ENCODE measurements at places on chromosomes 4 and X.

GRCh38 chr4:120155287-120155686, 88.6 kb upstream of the MAD2L1 start:
- no peak for DNase-seq

- no peak for DNase-seq
These were observed 13.7 kb downstream of the DGKK start for GRCh38 chrX:50456712-50457484.

DNA sequence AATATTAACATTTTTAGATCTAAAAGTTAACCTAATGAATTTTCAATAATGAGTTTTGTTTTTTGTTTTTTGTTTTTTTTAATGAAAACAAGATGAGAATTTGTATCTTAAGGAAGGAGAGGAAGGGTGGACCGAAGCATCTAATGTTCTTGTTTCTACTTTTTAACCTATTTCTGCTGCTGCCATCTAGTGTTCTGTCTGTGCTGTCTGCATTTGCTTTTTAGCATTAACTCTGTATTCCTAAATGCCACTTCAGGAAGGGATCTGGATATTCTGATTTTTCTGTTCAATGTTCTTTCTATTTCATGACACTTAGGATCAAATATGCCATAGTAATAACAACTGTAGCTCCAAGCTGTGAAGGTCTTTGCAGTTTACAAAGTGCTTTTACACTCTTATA, 161.7 kb downstream of the BRWD3 start:
- no peak for DNase-seq

- peak; percentile 20 for DNase-seq
These were observed 1.0 kb downstream of the FAT4 start for GRCh38 chr4:125315576-125316400.

GRCh38 chr4:4805887-4806286, 53.6 kb upstream of the MSX1 start:
- no peak for DNase-seq

DNA sequence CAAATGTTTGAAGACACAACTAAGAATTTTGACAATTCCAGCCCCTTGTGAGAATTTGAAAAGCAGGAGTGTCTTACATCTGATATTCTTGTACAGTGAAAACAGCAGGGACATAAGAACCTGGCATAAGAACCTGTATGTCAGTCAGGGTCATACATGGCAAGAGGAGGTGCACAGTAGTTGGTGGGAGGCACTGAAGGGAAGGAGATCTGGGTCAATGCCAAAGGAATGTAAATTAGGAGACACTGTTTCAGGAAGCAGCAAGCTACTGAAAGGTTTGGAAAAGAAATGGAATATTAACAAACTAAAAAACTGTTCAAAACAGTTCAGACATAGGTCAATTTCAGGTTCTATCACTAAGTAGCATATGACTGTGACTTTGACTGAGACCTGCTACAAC, 25.0 kb upstream of the SPP1 start:
- no peak for DNase-seq

DNA sequence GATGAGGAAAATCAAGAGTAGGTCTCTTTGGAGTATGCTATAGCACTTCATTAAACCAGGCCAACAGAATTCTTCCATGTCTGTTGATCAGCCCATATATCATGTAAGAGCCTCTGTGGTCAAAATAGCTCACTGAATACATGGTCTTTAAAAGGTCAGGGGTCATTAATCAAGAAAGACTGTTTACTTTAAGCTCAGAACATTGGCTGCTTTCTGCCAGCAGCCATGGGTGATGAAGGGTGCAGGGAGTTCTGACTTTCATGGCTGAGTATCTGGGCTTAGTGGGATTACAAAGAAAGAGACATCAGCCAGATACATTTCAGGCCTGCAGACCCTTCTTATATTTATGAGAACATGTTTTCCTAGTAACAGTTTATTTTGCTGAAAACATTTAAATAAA, 7.1 kb upstream of the C4orf54 start:
- no peak for DNase-seq

DNA sequence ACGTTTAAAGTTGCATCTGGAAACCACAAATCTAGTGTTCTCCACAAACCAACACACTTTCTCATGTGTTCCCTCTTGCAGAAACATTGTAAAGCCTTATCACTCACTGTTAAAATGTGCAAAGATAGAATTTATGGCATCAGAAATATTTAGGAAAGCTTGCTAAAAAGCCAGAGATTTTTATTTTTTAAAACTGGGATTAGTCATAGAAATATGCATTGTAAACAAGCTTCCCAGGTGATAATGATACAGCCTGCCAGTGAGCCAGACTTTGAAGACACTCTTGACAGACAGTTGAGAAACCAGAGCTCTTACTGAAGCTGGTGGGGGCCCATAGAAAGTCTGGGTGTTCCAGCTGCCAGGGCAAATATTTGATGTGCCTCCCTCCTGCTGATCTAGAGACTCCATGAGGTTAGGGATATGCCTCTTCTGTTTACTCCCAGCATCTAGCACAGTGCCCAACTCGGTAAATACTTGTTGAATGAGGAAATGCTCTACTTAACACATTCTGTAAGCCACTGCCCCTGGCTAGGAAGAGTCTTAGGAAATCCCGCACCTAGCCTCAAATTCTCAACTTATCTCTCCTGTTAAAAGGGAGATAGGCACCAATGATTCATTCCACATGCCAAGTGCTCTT, 179.0 kb upstream of the RASGEF1B start:
- DNase-seq, result no peak

DNA sequence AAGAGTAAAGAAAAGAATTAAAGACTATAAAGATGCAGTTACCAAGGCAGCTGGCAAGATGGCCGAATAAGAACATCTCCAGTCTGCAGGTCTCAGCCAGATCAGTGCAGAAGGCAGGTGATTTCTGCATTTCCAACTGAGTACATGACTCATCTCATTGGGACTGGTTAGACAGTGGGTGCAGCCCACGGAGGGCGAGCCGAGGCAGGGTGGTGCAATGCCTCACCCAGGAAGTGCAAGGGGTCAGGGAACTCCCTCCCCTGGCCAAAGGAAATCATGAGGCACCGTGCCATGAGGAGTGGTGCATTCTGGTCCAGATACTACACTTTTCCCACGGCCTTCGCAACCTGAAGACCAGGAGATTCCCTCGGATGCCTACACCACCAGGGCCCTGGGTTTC, 20.5 kb downstream of the SPIN4 start:
- no peak for DNase-seq

DNA sequence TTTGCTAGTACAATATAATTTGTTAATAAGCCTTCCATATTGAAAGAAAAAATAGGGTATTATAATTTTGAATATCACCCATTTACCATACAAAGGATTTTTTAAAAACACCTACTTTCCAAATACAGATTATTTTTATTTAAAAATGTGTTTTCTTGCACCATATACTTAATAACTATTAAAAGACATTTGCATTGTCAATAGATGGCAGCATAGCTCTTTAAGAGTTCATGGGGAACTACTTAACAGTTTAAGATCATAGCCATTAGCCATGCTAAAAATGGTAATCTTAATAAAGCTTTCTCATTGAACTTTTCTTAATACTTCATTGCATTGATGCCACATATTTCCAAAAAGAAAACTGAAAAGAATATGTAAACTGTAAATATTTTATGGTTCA, 1995.9 kb downstream of the C4orf33 start:
- DNase-seq, result no peak

DNA sequence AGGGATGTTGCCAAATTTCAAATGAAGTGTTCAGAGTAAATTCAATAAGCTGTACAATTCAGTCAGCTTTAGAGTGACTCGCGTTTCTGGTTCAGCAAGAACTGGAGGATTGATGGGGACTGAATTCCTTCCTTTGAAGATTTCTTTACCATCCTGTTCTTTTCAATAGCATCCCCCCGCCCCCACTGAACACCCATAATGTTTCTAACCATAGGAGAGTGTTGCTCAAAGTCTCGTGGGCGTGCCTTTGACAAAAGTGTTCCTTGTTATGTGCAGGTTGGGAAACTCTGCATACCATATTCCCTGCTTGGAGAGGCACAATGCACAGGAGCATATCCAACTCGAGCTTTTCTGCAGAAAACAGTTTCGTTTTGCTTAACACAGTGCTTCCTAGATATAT, 323.5 kb upstream of the CASK start:
- no peak for DNase-seq

GRCh38 chr4:72875545-72875944, 194.0 kb downstream of the COX18 start:
- no peak for DNase-seq

DNA sequence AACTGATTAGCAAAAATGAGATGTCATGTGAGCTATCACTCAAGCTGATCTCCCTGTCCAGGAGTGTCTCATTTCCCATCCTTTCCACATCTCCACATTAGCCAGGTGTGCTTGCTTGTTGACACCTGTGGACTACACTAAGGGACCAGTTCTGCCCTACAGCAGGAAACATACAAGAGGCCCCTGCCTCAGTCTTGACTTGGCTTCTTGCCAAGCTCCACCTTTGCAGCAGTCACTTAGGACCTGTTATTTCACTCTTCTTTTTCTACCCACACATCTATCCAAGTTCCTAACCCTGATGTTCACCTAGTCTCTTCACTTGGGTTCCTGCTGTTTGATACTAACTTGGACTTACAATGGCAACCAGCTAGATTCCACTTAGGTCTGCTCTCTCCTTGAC, 13.2 kb downstream of the FRMD7 start:
- no peak for DNase-seq

DNA sequence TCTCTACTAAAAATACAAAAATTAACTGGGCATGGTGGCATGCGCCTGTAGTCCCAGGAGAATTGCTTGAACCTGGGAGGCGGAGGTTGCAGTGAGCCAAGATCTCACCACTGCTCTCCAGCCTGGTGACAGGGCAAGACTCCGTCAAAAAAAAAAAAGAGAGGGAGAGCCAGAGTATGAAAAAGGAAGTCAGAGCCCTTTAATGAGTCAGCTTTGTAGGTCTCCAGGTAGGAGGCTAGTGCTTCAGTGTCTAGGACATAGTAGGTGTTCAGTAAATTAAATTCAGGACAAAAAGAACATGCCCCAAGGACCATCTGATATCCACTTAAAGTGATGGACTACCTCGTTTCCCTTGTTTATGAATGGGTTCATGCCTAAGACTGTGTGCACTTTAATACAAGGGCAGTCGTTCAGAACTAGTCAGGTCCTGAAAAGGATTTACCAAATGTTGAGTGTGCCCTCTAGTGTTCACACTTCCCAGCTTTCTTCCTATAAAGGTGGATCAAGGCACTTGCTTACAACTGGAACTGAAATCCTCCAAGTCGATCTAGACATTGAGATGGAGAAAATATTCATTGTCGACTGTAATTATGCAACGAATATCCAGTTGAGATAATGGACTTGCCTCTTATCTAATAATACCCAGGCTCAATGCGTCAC, 29.0 kb downstream of the F9 start:
- DNase-seq, result no peak

- DNase-seq, result no peak
These were observed 58.0 kb downstream of the PJA1 start for GRCh38 chrX:69107231-69107739.

DNA sequence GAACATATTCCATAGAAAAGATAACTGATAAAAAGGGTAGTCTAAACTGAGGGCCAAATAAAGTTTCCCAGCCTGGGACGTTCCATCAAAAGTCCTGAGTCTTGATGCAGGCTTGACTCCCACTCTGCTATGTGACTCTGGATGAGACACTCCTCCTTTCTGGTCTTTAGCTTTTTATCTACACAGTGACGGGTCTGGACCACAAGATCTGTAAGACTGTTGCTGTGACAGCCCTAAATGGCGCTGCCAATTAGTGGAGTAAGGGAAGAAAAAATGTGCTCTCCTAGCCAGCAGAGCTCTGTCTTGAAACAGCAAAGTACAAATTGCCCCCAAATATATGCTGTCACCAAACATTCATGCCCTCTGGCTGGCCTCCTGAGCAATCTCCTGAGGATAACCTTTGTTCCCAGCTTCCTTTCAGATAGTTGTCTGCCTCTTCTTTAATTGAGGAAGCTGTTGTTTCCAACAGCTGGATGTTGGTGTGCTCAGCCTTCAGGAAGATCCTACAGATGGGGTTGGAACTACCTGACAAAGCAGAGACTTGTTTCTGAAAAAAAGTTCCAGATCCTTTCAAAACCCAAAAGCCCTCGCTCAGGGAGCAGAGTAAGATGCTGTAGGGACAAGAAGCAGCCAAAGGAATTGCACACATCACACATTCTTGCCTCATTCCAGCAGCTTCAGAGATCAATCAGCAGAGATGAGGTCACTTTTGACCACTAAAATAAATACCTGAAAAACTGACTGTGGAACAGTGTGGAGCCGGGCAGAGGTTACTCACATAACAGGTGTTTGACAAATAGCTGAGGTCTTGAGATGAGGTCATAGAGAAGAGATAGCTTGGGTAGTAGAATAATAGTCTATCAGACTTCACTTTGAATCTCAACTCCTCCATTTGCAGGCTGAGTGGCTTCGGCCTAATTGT, 383.4 kb upstream of the FGF13 start:
- no peak for DNase-seq

GRCh38 chr4:51835855-51836254, 7.1 kb upstream of the DCUN1D4 start:
- no peak for DNase-seq

- no peak for DNase-seq
These were observed 92.9 kb upstream of the EDNRA start for GRCh38 chr4:147388018-147388417.

DNA sequence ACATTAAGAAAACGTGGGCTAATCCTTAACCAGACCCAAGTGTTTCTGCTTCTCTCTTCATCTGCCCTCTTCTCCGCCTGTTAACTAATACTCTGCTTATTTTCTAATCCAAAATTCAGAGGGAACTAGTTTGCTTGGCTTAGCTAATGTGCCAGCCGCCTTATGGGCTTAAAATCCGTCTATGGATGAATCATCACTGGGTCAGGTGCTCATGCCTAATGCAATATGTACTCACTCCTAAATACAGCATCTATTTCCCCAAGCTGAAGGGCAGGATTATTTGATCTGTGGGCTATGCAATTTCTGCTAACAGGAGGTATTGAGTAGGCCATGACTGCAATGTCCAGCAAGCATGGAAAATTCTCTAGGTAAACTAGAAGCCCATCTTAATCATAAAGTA, 12.4 kb downstream of the DYNLT3 start:
- DNase-seq, result no peak

GRCh38 chrX:39984191-39984956, 113.4 kb downstream of the BCOR start:
- no peak for DNase-seq

DNA sequence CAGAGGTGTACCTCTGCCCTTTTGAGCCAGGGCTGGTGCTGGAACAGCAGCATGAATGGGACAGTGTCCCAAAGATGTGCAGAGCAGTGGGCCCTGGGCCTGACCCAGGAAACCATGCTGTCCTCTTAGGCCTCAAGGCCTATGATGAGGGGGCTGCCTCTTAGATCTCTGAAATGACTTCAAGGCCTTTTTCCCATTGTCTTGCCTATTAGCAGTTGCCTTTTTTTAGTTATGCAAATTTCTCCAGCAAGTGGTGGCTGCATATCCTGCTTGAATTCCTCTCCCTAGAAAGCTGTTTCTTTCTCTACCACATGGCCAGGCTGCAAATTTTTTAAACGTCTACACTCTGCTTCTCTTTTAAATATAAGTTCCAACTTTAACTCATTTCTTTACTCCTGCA, 160.3 kb downstream of the CFAP299 start:
- DNase-seq, result no peak

DNA sequence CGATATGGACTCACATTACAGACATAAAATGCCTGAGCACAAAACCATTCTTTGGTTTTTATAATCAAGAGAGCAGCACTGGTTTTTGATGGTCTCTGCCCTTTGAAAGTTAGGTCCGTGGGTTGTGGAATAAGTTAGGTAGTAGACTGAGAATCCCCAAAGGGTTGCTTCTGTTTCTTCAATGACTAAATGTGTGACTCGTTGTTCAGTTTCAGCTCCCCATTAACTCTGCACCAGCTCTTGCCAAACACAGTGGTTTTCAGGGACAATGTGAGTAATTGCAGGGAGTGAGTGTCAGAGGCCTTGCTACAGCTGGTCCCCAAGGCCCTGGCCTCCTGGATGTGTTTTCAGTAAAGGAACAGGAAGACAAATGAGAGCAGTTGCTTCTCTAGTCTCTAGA, 24.8 kb downstream of the SMIM20 start:
- DNase-seq, result no peak
